Activated naive CD4-positive, alpha-beta T cell treated with anti-CD3 and anti-CD28 coated beads for 36 hours (primary cell): ENCODE measurements at places on chromosomes 7 and 10.

DNA sequence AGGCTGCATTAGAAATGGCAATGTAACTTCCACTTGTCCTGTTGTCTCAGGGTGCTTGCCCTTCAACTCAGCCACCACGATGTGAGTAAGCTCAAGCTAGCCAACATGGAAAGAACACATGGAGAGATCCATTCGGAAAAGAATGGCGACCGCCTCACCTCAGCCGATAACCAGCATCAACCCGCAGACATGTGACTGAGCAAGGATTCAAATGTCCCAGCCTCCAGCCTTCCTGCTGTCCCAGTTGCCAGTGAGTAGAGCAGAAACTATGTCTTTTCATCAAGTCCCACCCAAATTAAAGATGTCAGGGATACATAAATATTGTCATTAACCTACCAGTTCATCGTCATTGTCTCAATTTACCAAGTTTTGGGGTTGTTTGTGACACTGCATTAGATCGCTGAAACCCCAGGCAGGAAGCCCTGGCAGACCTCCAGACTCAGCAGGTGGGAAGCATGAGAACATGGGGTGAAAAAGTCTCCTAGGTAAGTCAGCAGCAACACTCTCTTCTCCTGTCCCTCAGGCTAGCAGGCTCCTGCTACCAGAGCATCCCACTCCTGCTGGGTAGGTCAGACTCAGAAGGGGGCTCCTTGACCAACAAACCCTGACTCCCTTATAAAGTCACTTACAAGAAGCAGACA, 67.0 kb downstream of the OSBPL3 start:
- no peak for DNase-seq

DNA sequence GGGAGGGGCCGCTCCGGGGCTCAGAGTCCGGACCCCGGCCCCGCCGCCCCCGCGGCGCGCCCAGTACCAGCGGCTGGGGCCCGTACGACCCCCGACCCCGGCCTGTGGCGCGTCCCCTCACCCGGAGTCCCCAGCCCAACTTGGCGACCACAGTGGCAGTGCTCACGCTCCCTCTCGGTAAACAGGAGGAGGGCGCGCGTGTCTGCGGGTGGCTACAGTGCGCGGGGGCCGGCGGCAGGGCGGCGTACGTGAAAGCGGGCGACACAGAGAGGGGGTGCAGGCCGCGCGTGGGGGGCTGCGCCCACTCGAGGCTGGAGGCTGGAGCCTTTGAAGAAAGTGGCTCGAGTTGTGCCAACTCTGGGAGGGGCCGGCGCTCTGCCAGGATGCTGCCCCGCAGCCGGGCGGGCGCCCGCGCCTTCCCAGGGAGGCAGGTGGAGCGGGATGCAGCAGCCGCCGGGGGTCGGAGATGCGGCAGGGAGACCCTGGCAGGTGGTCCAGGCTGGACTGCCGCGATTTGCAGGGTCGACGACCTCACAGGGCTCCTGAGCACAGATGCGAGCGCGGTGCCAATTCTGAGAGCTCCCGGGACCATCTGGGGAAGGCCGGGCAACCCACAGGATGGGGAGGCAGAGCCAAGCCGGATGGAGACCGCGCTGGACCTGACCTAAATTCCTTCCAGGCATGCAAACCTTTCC, 655 bp downstream of the PTPRE start:
- peak; percentile 38 for DNase-seq

DNA sequence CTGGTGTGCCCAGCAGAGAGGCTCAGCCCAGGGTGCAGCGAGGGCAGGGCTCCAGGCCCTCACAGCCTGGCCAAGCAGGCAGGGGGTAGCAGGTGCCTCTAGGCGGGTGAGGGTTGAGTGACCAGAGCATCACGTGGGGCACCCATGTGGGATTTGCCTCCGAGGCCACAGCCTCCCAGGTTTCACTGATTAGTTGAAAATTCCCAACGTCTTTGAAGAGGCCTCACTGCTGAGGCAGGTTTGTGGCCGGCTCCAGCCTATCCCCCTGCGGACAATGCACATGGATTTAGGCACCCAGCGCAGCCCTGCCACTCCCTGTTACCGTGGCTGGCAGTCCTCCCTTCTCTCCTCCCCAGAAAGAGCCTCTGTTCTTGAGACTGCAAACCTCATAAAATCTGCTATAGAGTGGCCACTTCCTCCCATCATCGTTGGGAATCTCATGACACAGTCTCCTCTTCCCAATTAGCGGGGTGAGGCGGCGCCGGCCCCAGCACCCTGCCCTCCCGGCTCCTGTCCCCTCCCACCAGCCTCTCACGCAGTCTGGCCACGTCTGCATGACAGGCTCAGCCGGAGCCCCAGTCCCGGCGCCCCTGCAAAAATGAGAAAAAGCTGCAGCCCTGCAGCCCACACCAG, 10.8 kb downstream of the MYL10 start:
- DNase-seq: no peak

GRCh38 chr7:46174196-46174580, 253.1 kb upstream of the IGFBP3 start:
- DNase-seq: no peak

- DNase-seq: no peak
These were observed 886.4 kb upstream of the LRRN3 start for GRCh38 chr7:110204527-110204926.

- DNase-seq: no peak
These were observed 528.8 kb upstream of the PCDH15 start for GRCh38 chr10:55329796-55330195.

GRCh38 chr7:93219868-93220267, 6.4 kb downstream of the HEPACAM2 start:
- DNase-seq: no peak

DNA sequence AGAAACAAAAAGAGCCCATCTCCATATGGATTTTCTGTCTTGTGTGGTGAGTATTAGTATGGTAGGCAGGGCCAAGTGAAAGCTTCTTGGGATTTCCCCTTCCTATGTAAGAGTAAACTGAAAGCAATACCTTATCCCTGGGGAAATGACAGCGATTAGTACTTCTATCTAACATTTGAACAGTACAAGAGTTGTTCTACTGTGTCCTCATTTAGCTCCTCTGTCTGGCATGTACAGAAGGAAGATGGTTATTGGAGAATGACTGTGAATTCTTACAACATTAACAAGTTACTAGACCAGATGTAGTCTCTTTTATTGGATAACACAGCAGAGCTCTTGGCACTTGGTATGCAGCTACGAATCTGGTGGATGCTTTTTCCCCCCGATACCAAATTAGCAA, 17.9 kb upstream of the TRIL start:
- no peak for DNase-seq

DNA sequence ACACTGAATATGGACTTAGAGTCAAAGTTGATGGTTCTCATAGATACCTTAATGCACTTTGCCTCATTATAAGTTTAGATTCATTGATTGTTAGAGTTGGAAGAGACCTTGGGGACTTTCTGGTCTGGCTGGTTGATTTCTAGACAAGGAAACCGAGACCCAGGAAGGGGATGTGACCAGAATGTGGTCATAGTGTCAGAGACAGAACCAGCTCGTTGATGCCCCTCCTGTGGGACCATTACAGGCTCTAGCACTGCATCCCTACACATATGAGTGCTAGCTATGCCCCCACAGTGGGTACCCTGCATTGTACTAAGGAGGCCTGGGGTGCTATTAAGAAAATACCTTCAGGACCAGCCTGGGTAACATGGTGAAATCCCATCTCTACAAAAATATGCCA, 306.6 kb downstream of the CAMK1D start:
- DNase-seq: no peak

- no peak for DNase-seq
These were observed 465.6 kb upstream of the LRRN3 start for GRCh38 chr7:110625294-110625693.

- DNase-seq: no peak
These were observed 27.8 kb upstream of the WDFY4 start for GRCh38 chr10:48656914-48657305.

DNA sequence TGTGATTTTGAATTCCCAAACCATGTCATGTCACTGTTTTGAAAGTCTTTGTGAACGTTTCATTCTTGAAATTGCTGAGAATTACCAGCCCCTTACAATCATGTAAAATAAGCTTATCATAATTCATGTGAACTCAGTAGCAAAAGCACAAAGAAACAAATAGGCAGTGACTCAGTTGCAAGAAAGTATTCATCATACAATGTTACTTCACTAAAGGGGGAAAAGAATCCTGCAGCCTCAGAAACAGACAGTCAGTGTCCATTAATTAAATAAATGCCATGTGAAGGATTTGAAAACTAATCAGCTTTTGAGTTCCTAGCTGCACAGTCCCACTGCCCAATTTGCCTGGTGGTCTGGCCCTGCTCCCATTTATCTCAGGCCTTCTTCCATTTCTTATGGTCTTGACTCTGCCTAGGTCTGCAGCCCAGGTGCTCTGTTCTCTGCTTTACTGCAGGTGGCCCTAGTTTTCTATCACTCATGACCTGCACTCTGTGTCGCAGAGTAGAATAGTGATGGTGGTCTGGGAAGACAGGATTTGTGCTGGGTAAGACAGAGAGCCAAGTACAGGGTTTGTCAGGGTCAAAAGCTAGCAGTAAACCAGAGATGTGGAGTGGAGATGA, 99.7 kb downstream of the PLCE1 start:
- DNase-seq: no peak

- DNase-seq: no peak
These were observed 393.3 kb upstream of the AUTS2 start for GRCh38 chr7:69204943-69205342.

DNA sequence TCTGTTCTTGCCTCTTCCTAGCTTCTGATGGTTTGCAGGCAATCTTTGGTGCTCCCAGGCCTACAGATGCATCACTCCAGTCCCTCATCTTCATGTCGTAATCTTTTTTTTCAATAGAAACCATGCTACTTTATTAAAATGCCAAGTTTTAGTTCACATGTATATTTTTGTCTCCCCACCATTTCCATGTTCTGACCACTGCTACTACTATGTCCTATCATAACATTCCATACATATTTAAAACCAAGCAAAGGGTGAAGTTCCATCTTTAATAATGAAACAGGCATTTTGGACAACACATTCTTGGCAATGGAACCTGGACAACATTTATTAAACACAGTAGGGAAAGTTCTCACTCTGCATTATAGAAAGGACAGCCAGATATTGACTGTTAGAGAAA, 58.8 kb downstream of the ZNF518A start:
- DNase-seq: no peak

- DNase-seq: no peak
These were observed 4.8 kb downstream of the ADRB1 start for GRCh38 chr10:114048472-114048871.

- DNase-seq: no peak
These were observed 22.7 kb upstream of the MKRN1 start for GRCh38 chr7:140501966-140502365.

DNA sequence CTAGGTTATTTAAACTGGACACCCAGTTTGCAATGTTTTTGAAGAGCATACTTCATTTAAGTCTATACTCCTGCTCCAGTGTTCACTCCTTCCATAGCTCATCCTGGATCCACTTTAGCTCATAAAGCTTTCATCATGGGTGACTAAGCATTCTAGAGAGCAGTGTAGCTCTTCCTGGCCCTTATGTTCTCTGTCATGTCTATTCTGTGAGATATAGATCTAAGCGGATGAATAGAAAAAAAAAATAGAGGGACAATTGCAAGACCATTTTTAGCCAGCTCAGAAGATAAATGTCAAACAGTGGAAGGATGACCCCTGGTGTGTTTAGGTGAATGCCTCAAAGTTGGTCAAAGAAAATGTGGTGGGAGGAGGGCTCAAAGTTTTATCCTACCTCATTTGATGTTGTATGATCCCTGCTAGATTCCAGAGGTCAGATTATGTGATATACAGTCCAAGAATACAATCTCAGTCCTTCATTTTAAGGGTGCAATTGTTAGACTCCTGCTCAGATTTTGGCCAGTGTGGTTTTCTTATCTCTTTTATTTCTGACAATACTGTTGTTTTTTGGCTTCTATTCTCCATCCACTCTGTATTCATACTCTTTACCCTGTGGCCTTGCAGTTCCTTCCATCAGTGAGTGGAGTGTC, 7.5 kb upstream of the HECW1 start:
- no peak for DNase-seq

DNA sequence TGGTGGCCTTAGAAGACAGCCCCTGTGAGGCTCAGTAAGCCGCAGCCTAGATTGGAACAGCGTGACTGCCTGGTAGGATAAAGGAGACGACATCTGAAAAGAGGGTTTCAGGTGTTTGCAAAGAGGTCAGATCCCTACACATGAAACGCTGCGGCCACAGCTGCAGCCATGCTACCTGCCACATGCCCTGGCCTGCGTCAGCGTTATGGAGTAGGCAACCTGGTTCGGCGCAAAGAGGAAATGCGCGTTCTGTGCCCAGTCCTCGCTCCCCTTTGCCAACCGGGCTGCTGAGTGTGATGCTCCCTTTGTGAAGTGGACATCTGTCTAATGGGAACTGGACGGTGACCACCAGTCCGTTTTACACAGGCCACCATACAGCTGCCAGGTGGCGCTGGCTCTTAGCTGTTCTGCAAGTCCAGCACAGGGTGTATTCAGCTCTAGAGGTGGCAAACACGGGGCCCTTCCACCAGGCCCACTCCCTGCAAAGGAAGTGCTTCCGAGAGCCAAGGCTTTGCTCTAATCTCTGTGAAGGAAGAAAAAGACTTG, 160.3 kb downstream of the CELF2 start:
- peak; percentile 64 for DNase-seq

DNA sequence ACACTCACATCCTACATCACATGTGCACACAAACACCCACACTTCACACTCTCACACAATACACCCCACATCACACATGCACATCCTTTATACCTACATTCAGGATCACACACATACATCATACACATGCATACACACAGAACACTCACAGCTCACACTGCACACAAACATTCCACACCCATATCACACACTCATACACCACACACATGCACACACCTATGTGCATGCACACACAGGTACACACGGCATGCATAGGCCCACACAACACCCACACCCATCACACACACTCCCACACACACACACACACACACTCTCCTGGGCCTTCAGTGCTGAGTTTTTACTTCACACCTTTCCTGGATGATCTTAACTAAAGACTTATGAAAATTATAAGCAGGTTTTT, 220.5 kb downstream of the DNAJB6 start:
- no peak for DNase-seq

DNA sequence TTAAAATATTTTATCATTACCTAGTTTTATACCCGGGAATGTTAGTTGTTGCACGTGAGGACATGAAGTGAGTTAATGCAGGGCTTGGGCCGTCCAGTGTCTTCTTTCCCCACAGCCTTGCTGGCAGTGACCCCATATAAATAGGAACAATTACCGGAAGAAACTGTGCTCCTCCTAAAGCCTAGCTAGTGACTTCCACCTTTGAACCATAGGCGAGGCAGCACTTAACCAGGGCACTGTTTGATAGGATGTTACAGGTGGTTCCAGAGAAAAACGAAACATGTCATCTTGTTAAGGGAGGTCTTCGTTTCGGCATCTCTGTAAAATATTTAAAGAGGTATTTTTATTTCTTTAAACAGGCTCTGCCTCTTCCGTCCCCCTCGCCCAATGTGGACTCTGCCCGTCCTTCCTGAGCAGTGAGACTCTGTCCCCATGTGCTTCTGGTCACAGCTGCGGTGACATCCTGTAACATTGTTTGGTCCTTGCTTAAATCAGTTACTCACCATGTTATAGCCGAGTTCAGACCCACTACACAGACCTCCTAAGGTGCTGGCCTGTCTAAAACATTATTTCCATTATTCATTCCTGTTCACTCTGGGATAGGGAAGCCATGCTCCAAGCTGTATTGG, 145.6 kb downstream of the MGMT start:
- no peak for DNase-seq

- no peak for DNase-seq
These were observed 30.5 kb upstream of the SFTPD start for GRCh38 chr10:79979310-79979975.

- no peak for DNase-seq
These were observed 18.6 kb downstream of the TAS2R41 start for GRCh38 chr7:143496263-143496662.

- DNase-seq: no peak
These were observed 123.0 kb upstream of the SVIL start for GRCh38 chr10:29757551-29758297.

- DNase-seq: no peak
These were observed 26.0 kb downstream of the RBM17 start for GRCh38 chr10:6114805-6115341.
